ENCODE measurements at places on chromosomes 7 and 10. TPM values are rescaled to one million over a fixed set of nuclear protein-coding genes. Genes with fewer than 3 reads are reported as not detected.
A peak's percentile ranks its signal among the peaks of the same experiment; 100 is the strongest.

GRCh38 chr10:123119081-123119480 lies 16.7 kb upstream of the HMX3 start:
- DNase-seq: no peak

- DNase-seq: no peak
These were observed 18.7 kb downstream of the COL17A1 start for GRCh38 chr10:104066945-104067344.

GRCh38 chr10:28788762-28789161 lies 111.4 kb downstream of the BAMBI start:
- DNase-seq: no peak

DNA sequence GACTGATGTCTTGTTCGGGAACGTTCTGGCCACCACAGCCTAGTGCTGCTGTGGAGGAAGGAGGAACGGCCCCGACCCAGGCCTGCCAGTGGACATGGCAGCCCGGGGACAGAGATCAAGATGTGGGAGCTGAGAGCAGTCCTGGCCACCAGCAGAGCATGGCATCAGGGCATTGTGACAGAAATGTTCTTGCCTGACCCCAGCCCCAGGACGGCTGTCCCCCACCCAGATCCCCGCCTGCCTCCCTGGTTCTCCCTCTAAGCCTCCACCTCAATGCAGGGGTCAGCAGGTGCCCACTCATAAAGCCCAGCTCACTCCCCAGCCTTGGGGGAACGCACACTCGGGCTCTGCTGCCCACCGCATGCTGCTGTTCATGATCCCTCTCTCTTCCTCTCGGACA lies 42.9 kb upstream of the HSPA12A start:
- no peak for DNase-seq

GRCh38 chr10:60757420-60757895 lies 20.8 kb upstream of the CDK1 start:
- DNase-seq: no peak

- no peak for DNase-seq
These were observed 478.0 kb downstream of the KCNMA1 start for GRCh38 chr10:77159538-77160110.

DNA sequence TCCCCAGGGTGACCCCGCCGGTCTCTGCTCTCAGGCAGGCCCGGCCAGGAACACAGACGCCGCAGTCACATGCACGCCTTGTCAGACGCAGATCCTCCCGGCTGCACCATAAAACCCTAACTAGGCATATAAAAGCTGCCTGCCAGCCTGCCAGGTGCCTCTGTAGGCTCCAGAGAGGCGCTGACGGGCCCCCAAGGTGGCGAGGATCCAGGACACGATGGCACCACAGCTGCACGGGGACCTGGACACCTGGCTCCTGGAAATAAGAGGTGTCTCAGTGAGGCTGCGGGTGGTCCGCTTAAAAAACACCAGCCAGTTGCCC lies 21.9 kb upstream of the GDF10 start:
- DNase-seq: no peak

- no peak for DNase-seq
These were observed 3.0 kb upstream of the PHYHIPL start for GRCh38 chr10:59173414-59173813.

GRCh38 chr10:115417585-115418265 lies 324.6 kb downstream of the ATRNL1 start:
- DNase-seq: no peak

DNA sequence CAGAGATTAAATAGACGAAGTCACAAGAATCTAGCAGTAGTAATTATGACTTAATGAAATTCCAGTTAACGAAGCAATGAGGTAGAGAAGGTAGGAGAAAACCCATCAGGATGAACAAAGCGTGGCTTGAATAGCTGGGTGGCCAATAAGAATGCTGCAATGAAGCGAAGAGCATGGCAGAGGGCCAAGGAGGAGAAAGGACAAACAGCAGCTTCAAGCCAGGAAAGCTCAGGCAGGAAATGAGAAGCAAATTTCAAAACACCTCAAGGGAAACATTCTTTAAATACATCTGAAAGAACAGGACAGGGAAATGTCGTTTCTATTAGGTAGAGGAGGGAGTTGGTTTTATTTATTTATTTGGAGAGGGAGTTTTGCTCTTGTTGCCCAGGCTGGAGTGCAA lies 122.5 kb downstream of the KIAA1217 start:
- DNase-seq: peak; percentile 49

DNA sequence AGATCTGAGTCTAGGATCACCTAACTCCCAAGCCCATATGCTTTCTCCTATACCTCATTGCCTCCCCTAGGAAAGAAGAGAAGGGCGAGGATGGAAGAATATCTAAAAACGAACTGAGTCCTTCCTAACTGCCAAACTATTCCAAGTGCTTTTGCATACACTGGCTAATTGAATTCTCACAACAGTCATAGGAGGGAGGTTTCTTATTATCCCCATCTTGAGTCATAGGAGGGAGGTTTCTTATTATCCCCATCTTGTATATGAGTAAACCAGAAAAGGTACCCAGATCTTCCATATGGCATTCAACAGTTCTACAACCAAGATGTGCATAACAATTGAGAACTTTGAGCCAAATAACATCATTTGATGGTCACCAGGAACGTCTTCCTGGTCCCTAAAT lies 13.1 kb upstream of the FAM204A start:
- no peak for DNase-seq

C10orf53 gene
- not detected for total RNA-seq

CPVL gene
- total RNA-seq: 72.6 TPM

DNA sequence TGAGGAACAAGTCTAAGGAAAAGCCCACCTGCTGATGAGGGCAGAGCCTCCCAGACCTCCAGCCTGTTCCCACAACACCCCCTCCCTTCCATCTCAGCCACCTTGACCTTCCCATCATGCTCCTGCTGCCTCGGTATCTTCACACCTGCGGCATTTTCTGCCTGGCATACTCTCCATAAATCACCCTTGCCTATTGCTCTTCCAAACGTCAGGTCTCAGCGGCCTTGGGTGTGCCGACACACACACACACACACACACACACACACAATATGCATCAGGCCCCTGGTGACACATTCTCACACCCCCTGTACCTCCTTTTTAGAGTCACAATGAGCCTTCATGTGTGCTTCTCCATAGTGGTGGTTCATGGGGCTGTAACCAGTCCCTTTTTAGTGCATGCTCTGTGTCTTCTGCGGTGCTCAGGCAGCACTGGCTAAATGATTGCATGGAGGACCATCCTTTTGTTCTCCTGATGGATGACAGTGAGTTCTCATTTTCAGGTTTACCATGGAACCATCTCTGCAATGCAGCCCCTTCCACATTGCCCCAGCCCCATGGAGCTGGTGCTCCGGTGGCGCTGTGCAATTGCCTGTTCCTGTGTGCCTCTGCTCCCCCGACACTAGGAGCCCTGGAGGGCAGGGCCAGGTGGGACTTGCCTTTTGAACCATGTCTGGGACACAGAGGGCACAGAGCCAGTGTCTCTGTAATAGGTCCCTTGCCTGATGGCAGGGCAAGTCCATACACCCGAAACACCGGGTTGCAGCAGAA lies 4.5 kb downstream of the ADIRF start:
- DNase-seq: no peak

- DNase-seq: peak; percentile 86
These were observed 282.5 kb downstream of the GALNT17 start for GRCh38 chr7:71414490-71414889.

LRRC17 gene
- 1.9 TPM for total RNA-seq

DNA sequence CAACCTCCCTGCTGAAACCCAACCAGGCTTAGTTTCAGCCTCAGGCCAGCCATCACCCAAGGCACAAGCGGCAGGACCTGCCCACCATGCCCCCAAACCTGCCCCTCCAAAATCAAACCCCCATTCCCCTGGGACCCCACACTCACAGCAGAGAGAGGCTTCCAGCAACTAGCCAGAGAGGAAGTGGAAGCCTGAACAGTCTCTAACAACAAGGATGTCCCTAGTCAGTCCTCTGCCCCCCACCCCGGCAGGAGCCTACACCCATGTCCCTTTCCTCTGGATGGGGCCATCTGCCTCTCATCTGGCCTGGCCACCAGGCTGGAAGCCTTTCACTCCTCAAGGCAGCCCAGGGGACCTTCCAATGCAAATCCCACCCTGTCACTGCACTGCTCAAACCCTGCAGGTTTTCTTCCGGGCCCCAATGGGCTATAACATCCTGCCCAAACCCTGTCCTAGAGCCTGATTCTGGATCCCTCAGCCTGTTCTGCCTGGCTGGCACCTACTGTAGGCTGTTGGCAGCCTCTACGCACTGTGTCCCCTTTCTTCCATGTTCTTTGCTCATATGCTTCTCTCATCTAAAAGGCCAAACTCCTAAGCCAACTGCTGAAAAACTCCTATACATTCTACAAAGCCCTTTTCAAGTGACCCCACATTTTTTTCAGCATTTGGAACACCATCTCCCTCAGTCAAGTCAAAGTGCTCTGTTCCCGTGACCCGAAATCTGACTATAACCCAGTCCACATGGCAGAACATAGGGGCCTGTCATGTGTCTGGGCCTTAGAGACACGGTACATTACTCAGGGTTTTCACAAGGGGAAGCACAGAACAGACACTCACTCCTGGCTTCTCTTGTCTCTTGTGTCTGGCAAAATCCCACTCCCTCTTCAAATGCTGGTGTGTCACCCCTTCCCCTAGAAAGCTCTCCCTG lies 253.3 kb downstream of the TNS3 start:
- no peak for DNase-seq

DNA sequence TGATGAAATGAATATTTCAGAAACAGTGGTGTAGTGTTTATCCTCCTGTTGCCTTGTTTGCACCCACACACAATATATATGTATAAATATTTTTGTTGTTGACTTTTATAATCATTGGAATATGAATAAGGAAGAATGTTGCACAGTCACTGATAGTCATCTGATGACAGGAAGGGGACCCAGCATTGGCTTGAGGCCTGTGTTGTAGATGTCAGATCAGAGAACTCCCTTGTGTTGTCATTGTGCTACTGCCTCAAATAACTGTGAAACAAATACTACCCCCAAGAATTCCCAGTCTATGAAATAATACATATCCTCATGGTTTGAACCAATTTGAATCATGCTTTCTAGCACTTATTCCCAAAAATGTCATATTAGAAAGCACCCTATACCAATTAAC lies 84.0 kb downstream of the NRG3 start:
- no peak for DNase-seq

CPA5 gene
- not detected for total RNA-seq

CYP3A7 gene
- not detected for total RNA-seq

- DNase-seq: no peak
These were observed 92.6 kb downstream of the CTBP2 start for GRCh38 chr10:125067764-125068163.

AP1S1 gene
- 11.8 TPM for total RNA-seq

DNA sequence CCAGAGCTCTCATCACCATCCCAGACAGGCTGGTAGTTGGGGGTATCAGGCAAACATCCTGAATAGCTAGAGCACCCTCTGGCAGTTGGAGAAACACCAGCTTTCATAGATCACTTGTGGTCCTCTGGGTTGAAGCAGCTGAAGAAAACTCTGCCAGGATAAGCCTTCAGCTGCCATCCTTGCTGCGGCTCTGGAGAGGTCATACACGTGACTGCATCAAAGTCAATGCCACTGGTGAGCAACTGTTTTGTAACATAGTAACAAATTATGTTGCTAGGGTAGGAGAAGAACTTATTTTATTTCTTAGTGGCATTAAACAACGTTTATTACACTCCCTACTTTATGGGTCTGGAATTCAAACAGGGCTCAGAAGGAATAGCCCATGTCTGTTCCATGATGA lies 19.2 kb upstream of the PANK1 start:
- DNase-seq: no peak

GRCh38 chr10:87844837-87845623 lies 18.3 kb downstream of the KLLN start:
- no peak for DNase-seq

DNA sequence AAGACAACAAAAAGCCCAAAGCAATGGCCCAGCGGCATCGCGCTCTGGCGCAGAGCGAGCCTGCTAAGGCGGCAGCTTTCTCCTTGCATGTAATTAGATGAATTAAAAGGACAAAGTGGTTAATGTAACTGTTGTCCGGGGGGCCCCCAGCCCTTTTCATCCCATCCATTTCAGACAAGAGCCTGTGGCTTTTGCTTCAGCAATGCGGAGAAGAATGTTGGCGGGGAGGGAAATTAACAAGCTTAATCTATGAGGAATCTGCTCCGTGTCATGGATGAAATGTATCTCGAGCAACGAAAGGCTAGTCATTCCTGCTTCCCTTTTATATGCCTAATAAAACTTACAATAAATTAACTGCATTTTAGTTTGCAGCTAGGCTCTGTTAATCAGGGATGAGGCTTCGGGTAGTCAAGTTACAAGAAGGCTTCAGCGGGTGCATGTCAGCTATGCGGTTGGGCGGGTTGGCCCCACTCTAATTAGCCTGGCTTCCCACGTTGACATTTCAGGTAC lies 203.3 kb downstream of the BUB3 start:
- DNase-seq: no peak

DNA sequence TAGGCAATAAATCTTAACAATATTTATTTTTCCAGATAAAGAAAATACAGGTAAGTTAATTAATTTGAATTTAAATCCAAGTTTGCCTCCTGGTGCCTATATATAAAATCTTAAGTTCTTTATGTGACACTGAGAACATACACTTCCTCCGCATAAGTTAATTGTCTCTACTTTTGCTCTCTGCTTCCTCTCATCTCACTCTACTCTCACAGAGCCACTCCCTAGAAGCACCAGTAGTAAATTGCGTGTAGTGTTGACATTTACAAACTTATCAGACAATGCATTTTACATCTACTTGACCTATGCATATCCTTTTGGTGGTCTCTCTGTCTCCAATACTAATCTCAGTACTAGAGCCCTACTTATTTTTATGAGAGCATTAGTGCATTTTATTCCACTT lies 144.5 kb downstream of the ETV1 start:
- DNase-seq: no peak
